Peyer's patch (tissue), 4 donors: ENCODE measurements at places on chromosomes 4 and X.
A peak's percentile ranks its signal among the peaks of the same experiment; 100 is the strongest.

GRCh38 chr4:67332627-67333026, 212.7 kb downstream of the CENPC start:
- H3K27ac ChIP-seq: no peak overlapping the region
- no peak overlapping the region for H3K4me3 ChIP-seq
- H3K4me1 ChIP-seq: no peaks in the 10 kb centered on the region

GRCh38 chrX:128518508-128518907, 466.3 kb upstream of the ACTRT1 start:
- H3K4me1 ChIP-seq: no peaks in the 10 kb centered on the region
- H3K27me3 ChIP-seq: no peaks in the 10 kb centered on the region
- no peaks in the 10 kb centered on the region for H3K36me3 ChIP-seq
- H3K4me3 ChIP-seq: no peak overlapping the region
- H3K27ac ChIP-seq: no peak overlapping the region

DNA sequence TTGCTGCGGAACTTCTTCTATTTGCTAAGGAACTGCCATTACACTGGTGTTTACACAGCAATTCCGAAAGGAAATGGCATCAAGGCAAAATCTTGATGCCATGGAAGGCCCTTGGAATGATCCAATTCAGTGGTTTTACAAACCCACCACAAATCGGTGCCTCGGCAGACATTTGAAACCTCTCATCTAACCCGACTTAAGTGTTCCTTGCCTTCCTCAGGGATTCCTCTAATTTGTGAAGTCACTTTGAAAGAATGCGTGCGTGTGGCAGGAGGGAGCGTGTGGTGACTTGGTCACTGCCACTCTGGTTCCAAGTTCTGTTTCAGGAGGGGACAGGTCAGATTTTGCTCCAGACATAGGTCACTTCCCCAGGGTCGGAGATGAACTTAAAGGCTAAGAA, 4.8 kb downstream of the NOP14 start:
- DNase-seq: no peak
- no peaks in the 10 kb centered on the region for H3K36me3 ChIP-seq
- no peaks in the 10 kb centered on the region for H3K27me3 ChIP-seq
- no peak overlapping the region for H3K27ac ChIP-seq

DNA sequence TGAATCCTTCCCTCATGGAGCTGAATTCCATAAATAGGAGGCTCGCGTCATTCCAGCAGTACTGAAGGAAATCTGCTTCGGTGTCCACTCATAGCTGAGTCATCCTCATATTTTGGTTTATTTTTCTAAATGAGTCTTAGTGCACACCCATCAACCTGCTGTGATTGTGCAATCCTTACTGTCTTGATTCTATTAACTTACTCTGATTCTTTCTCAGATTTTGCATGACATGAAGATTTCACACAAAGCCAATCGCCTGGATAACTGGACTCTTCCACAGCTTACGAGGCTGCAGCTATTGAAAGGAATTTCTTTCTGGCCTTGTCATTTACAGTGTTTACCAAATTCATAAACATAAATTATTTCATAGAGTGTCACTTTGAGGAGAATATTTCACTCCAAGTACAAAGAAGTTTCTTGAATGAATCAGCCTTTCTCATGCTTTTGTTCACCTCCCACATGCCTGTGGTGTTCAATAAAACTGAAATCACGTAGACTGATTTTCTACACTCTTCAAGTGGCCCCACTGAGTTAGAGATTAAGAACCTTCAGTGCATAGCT, 207.6 kb upstream of the SLITRK2 start:
- no peaks in the 10 kb centered on the region for H3K4me1 ChIP-seq
- no peaks in the 10 kb centered on the region for H3K27me3 ChIP-seq
- H3K36me3 ChIP-seq: no peaks in the 10 kb centered on the region
- no peak for DNase-seq

DNA sequence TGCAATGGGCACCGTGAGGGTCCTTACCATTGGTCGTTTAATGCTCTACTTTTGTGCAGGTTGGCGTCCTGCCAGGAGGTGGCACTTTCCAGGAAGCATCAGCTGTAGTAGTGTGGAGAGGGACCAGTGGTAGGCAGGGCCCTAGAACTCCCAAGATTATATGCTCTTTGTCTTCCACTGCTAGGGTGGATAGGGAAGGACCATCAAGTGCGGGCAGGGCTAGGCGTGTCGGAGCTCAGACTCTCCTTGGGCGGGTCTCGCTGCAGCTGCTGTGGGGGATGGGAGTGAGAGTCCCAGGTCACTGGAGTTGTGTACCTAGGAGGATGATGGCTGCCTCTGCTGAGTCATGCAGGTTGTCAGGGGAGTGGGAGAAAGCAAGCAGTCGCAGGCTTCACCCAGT, 134.7 kb downstream of the KLF8 start:
- no peaks in the 10 kb centered on the region for H3K4me1 ChIP-seq
- H3K36me3 ChIP-seq: no peaks in the 10 kb centered on the region
- no peaks in the 10 kb centered on the region for H3K27me3 ChIP-seq
- peak; percentile 46 for DNase-seq
- H3K27ac ChIP-seq: no peak overlapping the region
- H3K4me3 ChIP-seq: no peak overlapping the region

- H3K27ac ChIP-seq: no peak overlapping the region
- H3K36me3 ChIP-seq: no peaks in the 10 kb centered on the region
- no peak overlapping the region for H3K4me3 ChIP-seq
- DNase-seq: no peak
- no peaks in the 10 kb centered on the region for H3K27me3 ChIP-seq
Measured at GRCh38 chr4:173801361-173801760, 271.3 kb upstream of the HAND2 start.

- DNase-seq: no peak
- H3K27ac ChIP-seq: peak overlapping the region; percentile 81
- peak overlapping the region; percentile 50 for H3K4me3 ChIP-seq
- H3K27me3 ChIP-seq: no peaks in the 10 kb centered on the region
- H3K36me3 ChIP-seq: no peaks in the 10 kb centered on the region
- H3K4me1 ChIP-seq: peaks cover 46% of the 10 kb centered on the region
Measured at GRCh38 chr4:8200302-8200975, 1.3 kb downstream of the SH3TC1 start.
